ENCODE measurements at places on chromosomes 12 and 14.

DNA sequence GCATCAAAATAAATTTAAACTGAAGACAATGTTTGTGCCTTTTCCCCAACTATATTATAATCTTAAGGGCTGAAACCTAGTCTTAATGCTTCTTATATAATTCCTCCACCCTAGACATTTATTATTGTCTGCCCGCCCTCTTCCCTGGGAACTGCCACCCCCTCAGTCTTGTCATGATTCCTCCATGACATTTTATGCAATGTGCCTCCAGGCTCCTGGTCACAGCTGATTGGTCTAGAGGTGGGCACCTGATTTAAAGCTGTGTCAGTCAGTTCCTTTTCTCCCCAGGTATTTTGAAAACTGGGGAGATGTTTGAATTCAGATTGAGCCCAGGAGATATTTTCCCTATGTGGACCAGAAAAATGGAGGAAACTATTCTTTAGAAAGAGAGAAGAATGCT lies 401.4 kb downstream of the PCNX1 start:
- DNase-seq, result no peak

DNA sequence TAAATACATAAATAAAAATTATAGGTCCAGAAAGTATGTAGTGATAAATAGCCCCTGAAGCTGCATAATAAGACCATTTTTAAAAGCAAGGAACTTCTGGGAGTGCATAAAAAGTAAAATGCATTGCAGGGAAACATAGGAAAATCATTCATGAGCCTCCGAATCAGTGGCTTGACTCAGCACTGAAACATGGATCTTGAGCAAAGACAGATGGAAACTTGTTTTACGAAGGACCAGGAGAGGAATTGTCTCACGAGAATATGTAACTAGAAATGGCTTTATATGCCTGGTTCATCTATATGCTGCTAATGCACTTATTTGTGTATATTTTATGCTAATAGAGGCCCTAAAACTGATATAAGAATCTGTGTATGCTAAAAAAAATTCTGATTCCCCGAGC lies 14.7 kb downstream of the TMEM30B start:
- no peak for DNase-seq

DNA sequence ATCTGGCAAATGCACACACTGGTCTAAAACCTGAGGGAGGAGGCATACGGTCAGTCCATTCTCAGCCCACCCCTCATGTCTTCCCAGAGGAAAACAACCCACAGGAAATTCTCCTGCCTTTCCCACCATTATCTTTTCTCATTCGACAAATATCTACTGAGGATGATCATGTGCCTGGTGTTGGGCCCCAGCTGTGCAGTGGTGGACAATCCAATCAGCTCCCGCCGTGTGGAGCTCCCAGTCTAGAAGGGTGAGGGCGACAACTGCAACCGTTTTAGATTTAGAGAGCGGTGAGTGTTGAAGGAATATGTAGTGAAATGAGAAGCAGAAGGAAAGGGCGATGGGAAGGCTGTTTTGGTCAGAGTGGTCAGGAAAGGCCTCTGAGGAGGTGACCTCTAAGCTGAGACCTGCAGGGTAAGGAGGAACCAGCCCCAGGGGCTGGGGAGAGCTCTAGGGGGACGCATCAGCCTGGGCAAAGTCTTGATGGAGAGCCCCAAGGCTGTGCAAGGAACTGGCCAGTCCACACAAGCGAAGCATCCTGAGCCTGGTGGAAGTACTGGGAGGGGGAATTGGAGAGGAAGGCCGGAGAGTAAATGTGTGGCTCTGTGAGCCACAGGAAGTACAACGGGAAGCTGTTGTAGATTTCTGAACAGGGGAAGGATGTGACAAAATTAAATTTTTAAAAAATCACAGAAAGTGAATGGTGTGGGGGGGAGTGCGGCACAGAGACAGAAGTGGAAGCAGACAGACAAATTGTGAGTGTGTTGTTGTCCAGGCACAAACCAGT lies 192.8 kb downstream of the NTF3 start:
- no peak for DNase-seq

DNA sequence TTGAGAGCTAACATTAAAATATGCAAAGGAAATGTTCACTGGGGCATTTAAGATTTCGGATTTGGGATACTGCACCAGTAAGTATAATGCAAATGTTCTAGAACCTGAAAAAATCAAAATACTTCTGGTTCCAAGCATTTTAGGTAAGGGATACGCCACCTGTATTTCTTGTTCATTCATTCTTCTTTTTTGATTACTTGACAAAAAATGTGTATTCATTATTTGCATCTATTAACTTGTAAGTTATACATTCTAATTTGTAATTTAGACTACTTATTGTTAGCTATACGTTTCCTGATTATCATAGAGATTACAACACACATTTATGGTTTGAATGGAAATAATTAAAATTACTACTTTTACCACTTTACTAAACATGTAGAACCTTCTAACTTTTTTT lies 486.9 kb downstream of the SOX5 start:
- DNase-seq, result no peak

GRCh38 chr12:3931206-3931605 lies 58.0 kb upstream of the PARP11 start:
- no peak for DNase-seq

DNA sequence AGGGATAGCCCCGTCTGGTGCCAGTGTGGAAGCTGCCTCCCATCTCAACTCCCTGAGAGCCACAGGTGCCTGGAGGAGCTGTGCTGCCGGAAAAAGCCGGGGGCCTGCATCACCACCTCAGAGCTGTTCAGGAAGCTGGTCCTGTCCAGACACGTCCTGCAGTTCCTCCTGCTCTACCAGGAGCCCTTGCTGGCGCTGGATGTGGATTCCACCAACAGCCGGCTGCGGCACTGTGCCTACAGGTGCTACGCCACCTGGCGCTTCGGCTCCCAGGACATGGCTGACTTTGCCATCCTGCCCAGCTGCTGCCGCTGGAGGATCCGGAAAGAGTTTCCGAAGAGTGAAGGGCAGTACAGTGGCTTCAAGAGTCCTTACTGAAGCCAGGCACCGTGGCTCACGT lies 25.5 kb upstream of the P2RX4 start:
- DNase-seq, result no peak
